ENCODE measurements at places on chromosomes 2 and 18. TPM values are rescaled to one million over a fixed set of nuclear protein-coding genes. Genes with fewer than 3 reads are reported as not detected.

Gene MAT2A
- total RNA-seq, result 95.3 TPM

Gene MTX2
- 39.9 TPM for total RNA-seq

Gene C1GALT1C1L
- 0.38 TPM for total RNA-seq

Gene ALLC
- not detected for total RNA-seq

DNA sequence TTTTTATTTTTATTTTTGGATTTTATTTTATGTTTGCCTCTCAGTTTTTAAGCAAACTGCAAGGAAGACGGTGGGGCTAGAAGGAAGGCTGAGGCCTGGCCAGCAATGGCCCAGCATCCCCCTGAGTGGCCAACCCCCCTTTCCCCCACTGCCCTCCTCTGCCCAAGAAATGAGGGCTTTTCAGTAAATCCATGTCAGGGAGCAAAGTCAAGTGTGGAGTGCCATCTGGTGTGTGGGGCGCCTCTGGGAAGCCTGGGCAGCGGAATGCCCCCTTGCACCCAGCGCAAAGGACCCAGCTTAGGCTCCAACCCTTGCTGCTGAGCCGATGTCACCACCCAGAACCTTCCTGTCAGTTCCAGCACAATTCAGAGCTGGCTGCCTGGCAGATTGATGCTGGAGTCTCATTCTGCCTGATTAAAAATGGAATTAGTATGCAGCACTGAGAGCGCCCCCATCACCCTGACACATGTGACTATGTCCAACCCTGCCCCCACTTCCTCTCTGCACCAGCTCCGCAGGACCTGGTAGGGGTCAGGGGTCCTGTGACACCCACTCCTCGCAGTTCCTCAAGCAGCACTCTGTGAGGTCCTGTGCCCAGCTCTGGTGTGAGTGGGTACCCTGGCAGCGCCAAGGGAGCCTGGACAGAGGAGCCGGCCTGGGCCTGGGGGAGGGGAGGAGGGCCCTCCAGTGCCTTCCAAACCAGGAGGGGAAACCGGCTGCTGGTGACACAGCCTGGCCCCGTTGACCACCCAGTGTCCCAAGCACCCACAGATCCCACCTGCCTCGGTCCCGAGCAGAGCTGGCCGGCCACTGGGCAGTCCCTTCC, 9.2 kb upstream of the ALPP start:
- H3K4me3 ChIP-seq, result no peak overlapping the region
- no peaks in the 10 kb centered on the region for H3K36me3 ChIP-seq
- DNase-seq, result no peak
- no peaks in the 10 kb centered on the region for H3K4me1 ChIP-seq

- H3K4me1 ChIP-seq, result no peaks in the 10 kb centered on the region
- no peak overlapping the region for H3K27ac ChIP-seq
- no peaks in the 10 kb centered on the region for H3K27me3 ChIP-seq
- DNase-seq, result no peak
- no peaks in the 10 kb centered on the region for H3K36me3 ChIP-seq
- H3K4me3 ChIP-seq, result no peak overlapping the region
Measured at GRCh38 chr18:1015777-1016176, 111.1 kb downstream of the ADCYAP1 start.

- no peak overlapping the region for H3K27ac ChIP-seq
- DNase-seq, result no peak
- no peak overlapping the region for H3K4me3 ChIP-seq
- no peaks in the 10 kb centered on the region for H3K27me3 ChIP-seq
Measured at GRCh38 chr18:5571666-5572065, 27.9 kb upstream of the EPB41L3 start.

DNA sequence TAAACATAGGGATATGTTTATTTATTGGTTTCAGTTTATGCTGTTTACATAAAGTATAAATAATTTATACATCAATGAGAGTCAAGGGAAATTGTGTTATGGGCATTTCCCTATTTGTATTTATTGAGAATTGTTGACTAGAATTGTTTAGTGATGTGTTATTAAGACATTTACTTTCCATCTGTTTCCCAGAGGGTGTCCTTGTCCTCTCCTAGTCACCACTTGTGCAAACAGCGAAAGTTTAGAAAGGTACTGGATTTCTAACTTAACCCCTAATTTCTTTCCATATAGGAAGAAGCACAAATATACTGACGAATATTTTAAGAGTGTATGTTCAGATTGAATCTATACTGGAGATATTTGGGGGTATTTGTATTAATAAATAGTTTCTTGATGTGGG, 6.7 kb downstream of the UBE2E3 start:
- H3K4me1 ChIP-seq, result peaks cover 41% of the 10 kb centered on the region
- peaks cover 8% of the 10 kb centered on the region for H3K36me3 ChIP-seq
- H3K27ac ChIP-seq, result no peak overlapping the region

- H3K4me1 ChIP-seq, result no peaks in the 10 kb centered on the region
- no peaks in the 10 kb centered on the region for H3K27me3 ChIP-seq
- no peak for DNase-seq
Measured at GRCh38 chr18:22551536-22552151, 133.9 kb upstream of the CTAGE1 start.

- DNase-seq, result no peak
- no peaks in the 10 kb centered on the region for H3K27me3 ChIP-seq
- H3K4me1 ChIP-seq, result no peaks in the 10 kb centered on the region
- H3K4me3 ChIP-seq, result no peak overlapping the region
- H3K27ac ChIP-seq, result no peak overlapping the region
Measured at GRCh38 chr2:191746346-191747169, 68.6 kb downstream of the NABP1 start.

- H3K4me1 ChIP-seq, result no peaks in the 10 kb centered on the region
- H3K36me3 ChIP-seq, result no peaks in the 10 kb centered on the region
- no peak for DNase-seq
- H3K27me3 ChIP-seq, result no peaks in the 10 kb centered on the region
- H3K27ac ChIP-seq, result no peak overlapping the region
Measured at GRCh38 chr2:208479342-208479741, 72.8 kb downstream of the PTH2R start.

DNA sequence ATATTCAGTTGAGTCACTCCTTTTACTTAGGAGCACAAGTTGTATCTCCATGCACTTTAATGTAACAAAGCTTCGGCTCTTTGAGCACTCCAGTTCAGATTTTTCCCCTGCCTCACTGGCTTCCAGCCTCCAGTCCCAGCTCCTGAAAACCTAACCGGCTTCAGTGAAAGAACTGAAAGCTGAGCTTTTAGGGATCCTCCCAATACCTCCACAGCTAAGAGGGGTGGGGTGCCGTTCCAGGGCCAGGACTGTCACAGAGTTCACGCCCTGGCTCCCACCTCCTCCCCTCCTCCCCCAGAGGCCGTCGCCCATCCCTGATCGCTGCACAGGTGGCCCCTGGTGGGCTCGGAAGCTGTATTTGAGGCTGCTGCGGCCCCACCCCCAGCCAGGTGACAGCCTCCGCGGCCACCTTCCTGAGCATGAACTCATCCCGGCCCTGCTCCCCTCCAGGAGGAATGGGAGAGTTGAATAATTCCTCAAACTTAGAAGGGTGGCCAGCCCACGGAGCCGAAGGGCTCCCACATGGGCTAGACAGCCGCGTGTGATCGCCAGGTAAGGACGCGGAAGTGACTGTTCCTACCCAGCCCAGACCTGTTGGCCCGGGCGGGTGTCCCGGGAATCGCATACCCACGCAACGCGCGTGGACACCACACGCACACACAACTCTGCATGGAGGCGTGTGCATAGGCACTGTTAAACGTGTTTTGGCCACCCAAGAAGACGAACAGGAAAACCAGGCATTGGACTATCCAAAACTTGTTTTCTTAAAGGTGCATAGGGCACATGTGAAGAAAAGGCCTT, 1.8 kb downstream of the MYO5B start:
- H3K4me3 ChIP-seq, result peak overlapping the region; percentile 79
- peaks cover 12% of the 10 kb centered on the region for H3K4me1 ChIP-seq
- no peak for DNase-seq
- H3K27ac ChIP-seq, result peak overlapping the region; percentile 76
- H3K27me3 ChIP-seq, result no peaks in the 10 kb centered on the region

DNA sequence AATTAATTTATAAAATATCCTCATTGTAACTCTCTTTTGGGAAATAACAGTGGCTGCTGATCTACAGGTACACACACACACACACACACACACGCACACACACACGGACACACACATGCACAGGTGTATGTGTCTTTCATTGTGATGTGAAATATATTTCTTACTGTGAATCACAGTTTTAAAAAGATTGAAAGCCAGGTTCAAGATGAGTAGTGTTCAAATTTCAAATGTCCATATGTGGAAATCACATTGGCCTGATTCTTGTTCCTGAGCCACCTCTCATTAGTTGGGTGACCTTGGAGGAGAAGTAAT, 372.4 kb downstream of the ALK start:
- H3K36me3 ChIP-seq, result no peaks in the 10 kb centered on the region
- H3K27me3 ChIP-seq, result no peaks in the 10 kb centered on the region
- no peak overlapping the region for H3K4me3 ChIP-seq

DNA sequence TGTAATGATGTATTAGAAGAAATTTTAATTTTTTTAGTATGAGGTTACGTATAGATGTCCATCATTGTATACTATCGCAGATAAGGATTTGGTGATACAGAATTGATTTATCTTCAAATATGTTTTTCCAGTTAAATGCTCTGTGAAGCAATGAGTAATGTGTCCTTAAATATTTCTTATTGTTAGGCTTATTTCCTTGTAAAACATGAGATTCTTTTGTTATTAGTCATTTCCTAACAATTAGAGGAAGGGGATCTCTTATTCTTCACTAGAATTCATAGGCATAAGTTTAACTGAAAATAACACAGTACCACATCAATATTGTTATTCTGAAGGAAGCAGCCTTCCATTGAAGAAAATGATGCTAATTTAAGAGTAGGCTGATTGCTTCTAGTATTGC, 15.5 kb upstream of the OTX1 start:
- H3K4me3 ChIP-seq, result no peak overlapping the region
- no peaks in the 10 kb centered on the region for H3K36me3 ChIP-seq
- no peaks in the 10 kb centered on the region for H3K4me1 ChIP-seq
- DNase-seq, result no peak

DNA sequence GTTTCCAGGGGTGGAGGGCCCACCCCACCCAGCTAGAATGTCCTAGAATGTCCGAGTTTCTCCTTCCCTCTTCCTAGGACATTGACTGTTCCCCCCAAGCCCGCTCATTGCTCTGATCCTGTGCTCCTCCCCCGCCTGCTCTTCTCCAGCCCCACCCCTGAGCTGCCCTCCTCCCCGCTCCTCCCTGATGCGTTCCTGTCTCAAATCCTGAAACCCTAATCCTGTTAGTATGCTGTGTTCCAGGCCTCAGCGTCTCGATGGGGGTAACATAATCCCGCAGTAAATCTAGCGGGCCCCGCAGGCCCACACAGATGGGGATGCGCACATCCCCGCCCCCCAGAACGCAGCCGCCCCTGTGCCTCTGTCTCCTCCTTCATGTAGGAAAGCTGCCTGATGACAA, 51.3 kb downstream of the NRP2 start:
- H3K36me3 ChIP-seq, result peaks cover 34% of the 10 kb centered on the region
- no peak overlapping the region for H3K4me3 ChIP-seq
- peaks cover 15% of the 10 kb centered on the region for H3K4me1 ChIP-seq
- peak overlapping the region; percentile 80 for H3K27ac ChIP-seq
- no peak for DNase-seq

DNA sequence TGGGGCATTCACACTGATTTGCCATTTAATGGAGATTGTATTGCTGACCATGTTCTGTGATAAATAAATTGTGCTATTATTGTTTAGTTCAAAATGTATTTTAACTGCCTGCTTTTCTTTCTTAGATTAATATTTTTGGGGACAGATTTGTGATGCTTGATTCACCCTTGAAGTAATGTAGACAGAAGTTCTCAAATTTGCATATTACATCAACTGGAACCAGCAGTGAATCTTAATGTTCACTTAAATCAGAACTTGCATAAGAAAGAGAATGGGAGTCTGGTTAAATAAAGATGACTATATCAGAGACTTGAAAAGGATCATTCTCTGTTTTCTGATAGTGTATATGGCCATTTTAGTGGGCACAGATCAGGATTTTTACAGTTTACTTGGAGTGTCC, 1.8 kb downstream of the DNAJC10 start:
- no peaks in the 10 kb centered on the region for H3K36me3 ChIP-seq
- no peak overlapping the region for H3K4me3 ChIP-seq
- H3K4me1 ChIP-seq, result peaks cover 36% of the 10 kb centered on the region
- peak overlapping the region; percentile 87 for H3K27ac ChIP-seq

- no peaks in the 10 kb centered on the region for H3K27me3 ChIP-seq
- H3K4me1 ChIP-seq, result no peaks in the 10 kb centered on the region
- no peak overlapping the region for H3K4me3 ChIP-seq
- no peak for DNase-seq
- no peak overlapping the region for H3K27ac ChIP-seq
- H3K36me3 ChIP-seq, result no peaks in the 10 kb centered on the region
Measured at GRCh38 chr18:67376372-67376771, 140.1 kb downstream of the DSEL start.

DNA sequence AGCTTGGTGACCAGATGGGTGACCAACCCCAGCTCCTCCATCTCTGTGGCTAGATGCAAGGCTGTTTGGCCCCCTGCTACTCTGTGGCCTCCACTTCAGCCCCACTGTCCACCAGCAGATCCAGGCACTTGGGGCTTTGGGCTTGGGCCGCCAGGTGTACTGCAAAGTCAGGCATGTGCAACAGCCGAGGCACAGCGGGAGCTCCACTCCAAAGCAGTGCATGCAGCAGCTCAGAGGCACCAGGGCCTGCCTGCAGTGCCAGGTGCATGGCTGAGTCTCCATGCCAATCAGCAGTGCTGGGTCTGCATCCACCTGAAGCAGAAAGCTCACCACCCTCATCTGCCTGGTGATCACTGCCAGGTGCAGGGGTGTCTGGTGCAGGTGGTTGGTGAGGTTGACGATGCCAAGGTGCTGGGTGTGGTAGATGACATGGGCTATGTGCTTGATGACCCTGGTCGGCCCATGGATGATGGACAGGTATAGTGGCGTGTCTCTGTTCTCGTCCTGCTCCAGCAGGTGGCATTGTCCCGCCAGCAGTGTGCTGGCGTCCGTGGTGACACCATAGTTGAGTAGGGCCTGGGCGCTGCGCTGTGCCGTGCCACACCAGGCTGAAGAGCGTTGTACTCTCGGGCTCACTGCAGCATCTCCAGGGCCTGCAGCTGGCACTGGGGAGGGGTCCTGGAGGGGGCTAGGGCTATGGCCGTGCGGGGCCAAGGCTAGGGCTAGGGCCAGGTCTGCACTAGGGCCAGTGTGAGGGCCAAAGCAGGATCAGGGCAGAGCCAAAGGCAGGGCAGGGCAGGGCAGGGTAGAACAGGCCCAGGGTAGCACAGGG, 1.0 kb upstream of the ANKRD62 start:
- H3K4me3 ChIP-seq, result no peak overlapping the region
- no peak for DNase-seq
- no peaks in the 10 kb centered on the region for H3K27me3 ChIP-seq
- H3K4me1 ChIP-seq, result no peaks in the 10 kb centered on the region
- no peaks in the 10 kb centered on the region for H3K36me3 ChIP-seq
- H3K27ac ChIP-seq, result no peak overlapping the region

GRCh38 chr18:49250816-49251388, 209.5 kb downstream of the DYM start:
- peaks cover 51% of the 10 kb centered on the region for H3K36me3 ChIP-seq
- H3K4me3 ChIP-seq, result no peak overlapping the region
- no peaks in the 10 kb centered on the region for H3K27me3 ChIP-seq
- H3K27ac ChIP-seq, result no peak overlapping the region
- no peak for DNase-seq
- no peaks in the 10 kb centered on the region for H3K4me1 ChIP-seq

GRCh38 chr2:230758566-230759480, 46.2 kb downstream of the CAB39 start:
- H3K4me1 ChIP-seq, result peaks cover 48% of the 10 kb centered on the region
- no peaks in the 10 kb centered on the region for H3K36me3 ChIP-seq
- peak overlapping the region; percentile 72 for H3K27ac ChIP-seq
- no peak overlapping the region for H3K4me3 ChIP-seq
